ENCODE measurements at places on chromosomes 12 and 14. TPM values are rescaled to one million over a fixed set of nuclear protein-coding genes. Genes with fewer than 3 reads are reported as not detected.

DNA sequence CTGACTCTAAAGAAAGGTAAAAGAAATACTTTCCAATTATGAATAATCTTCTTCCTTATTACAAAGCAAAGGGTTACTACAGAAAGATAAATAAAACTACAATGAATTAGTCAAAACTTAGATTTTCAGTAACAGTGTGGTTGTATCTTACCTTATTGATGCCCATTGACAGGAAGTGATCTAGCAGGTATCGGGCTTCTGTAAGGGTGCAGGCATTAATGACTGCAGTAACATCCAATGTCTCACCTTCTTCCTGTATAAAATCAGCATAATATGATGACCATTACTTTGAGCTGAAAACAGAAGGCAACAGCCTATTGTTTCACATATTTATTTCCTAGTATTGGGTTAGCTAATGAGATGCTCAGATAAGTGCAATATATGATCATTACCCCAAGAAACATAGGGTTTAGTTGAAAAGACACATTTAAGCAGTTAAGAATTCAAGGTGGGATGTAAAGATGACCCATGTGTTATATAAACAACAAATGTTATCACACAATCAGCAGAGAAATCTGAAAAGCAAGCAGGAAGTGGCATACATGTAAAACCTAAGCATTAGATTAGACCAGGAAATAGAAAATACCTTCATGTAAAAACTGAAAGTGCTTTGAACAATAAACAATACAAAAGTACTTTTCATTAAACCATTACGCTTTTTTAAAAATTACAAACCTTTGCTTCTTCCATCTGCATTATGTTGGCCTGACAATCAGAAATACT, 111.2 kb downstream of the KIF21A start:
- no peaks in the 10 kb centered on the region for H3K27me3 ChIP-seq
- no peaks in the 10 kb centered on the region for H3K36me3 ChIP-seq

Gene SYNE3
- 22.4 TPM for total RNA-seq

Gene RAD9B
- 1.1 TPM for total RNA-seq

DNA sequence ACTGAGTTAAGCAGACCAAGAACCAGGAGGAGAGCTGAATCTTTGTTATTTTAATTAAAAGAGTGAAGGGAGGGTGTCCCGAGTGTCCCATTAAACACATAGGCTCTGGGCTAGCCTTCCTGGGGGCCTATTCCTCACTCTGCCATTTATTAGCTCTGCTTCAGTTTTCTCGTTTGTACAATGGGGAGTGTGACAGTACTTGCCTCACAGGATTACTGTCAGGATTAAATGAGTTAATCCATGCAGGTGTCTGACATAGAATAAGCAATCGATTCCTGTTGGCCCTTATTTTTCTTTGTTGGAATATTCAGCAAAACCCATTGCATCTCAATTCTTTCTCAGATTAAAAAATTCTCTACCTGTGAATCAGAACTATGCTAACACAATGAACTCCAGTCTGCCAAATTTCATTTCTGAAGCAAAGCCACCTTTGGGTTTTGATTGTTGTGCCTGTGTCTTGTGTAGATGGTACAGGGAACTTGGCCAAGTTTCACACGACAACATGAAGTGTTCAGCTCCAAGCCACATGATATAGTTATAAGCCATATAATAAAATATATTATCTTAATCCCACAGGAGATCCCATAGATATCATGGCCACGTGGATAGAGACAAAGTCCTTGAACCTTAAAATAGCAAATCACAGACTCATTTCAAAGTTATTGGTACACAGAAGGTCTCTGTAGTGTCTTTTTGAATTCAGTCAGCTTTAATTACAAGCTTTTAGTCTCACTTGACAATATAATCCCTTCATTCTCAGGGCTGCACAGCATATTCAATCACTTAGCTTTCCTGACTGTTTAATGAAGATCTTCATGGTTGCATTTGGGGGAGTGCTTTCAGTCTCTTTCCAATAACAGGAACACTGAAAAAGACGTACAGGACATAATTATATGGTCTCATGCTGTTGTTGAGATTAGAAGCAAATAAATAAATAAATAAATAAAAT, 34.4 kb upstream of the CRY1 start:
- no peaks in the 10 kb centered on the region for H3K27me3 ChIP-seq
- no peak overlapping the region for H3K4me3 ChIP-seq

Gene SMIM41
- total RNA-seq, result 4.3 TPM

DNA sequence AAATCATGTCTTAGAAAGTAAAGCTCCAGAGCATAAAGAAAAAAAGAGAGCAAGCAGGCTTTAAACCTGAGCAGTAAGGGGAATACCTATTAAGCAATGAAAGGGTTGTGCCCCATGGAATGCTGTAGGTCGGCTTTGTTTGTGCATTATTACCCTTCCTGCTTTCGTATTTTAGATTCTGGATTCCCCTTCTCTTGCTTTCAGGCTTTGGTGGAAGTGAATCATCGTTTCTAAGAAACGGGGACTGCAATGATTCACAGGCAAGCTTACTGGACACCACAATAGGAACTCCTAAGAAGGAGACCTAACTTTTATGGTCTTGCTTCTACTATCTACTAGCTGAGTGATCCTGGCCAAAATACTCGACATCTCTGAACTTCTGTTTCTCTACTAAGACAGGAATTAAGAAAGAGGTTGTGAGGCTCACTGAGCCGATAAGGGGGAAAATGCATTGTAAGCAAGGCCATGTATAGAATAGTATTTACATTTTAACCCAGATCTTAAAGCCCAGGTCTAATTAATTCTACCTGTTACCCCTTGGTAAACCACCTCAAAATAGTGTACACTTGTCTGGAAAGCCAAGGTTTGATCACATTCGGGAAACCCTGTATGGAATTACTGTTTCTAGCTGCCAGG, 1.2 kb upstream of the BMAL2 start:
- peaks cover 23% of the 10 kb centered on the region for H3K4me1 ChIP-seq
- DNase-seq, result no peak
- H3K4me3 ChIP-seq, result no peak overlapping the region
- no peak overlapping the region for H3K27ac ChIP-seq

Gene SPSB2
- 25.5 TPM for total RNA-seq

- no peaks in the 10 kb centered on the region for H3K36me3 ChIP-seq
- H3K27me3 ChIP-seq, result no peaks in the 10 kb centered on the region
- no peak for DNase-seq
Measured at GRCh38 chr12:30568453-30568852, 127.2 kb downstream of the IPO8 start.

GRCh38 chr14:64683264-64683663, 21.0 kb upstream of the PLEKHG3 start:
- H3K4me1 ChIP-seq, result peaks cover 36% of the 10 kb centered on the region
- DNase-seq, result no peak
- no peak overlapping the region for H3K4me3 ChIP-seq
- no peak overlapping the region for H3K27ac ChIP-seq
- H3K27me3 ChIP-seq, result no peaks in the 10 kb centered on the region
- no peaks in the 10 kb centered on the region for H3K36me3 ChIP-seq

- no peaks in the 10 kb centered on the region for H3K27me3 ChIP-seq
- H3K27ac ChIP-seq, result no peak overlapping the region
- H3K36me3 ChIP-seq, result no peaks in the 10 kb centered on the region
Measured at GRCh38 chr12:87227162-87227561, 802.0 kb downstream of the C12orf50 start.

DNA sequence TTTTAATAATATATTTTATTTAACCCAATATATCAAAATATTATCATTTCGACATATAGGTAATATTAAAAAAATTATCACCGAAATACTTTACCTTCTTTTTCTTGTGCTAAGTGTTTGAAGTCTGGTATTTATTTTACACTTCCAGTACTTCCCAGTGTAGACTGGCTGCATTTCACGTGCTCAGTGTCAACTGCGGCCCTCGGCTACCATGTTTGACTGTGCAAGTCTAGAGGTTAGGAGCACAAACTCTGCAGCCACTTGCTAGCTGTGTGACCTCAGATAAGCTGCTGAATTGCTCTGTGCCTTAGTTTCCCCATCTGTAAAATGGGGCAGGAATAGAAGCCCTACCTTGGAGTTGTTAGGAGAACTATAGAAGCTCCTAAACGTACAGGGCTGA, 42.3 kb upstream of the ESRRB start:
- no peaks in the 10 kb centered on the region for H3K4me1 ChIP-seq
- DNase-seq, result no peak
- peaks cover 12% of the 10 kb centered on the region for H3K27me3 ChIP-seq
- H3K4me3 ChIP-seq, result no peak overlapping the region
- H3K36me3 ChIP-seq, result no peaks in the 10 kb centered on the region

GRCh38 chr12:69966409-69966808, 141.4 kb downstream of the MYRFL start:
- no peak overlapping the region for H3K4me3 ChIP-seq
- DNase-seq, result no peak
- no peak overlapping the region for H3K27ac ChIP-seq
- H3K36me3 ChIP-seq, result no peaks in the 10 kb centered on the region
- no peaks in the 10 kb centered on the region for H3K27me3 ChIP-seq
- H3K4me1 ChIP-seq, result no peaks in the 10 kb centered on the region

DNA sequence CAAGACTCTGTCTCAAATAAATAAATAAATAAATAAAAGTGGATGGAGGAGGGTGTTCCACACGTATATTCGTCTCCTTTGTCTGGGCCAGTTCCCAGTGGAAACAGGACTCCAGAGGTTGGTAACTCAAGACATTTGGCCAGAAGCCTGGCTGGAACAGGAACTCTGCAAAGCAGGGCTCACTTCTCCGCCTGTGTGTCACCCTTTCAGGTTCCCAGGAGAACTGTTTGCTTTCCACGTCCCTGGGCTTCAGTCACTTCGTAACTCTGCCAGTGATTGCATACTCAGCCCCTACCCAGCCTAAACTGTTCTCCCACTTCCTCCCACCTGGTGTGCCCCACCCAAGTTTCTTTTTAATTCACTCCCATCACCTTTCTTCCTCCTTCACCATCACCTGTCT, 7.0 kb upstream of the UBE2N start:
- peaks cover 5% of the 10 kb centered on the region for H3K4me1 ChIP-seq
- no peaks in the 10 kb centered on the region for H3K27me3 ChIP-seq
- no peak for DNase-seq
- H3K36me3 ChIP-seq, result no peaks in the 10 kb centered on the region
- H3K4me3 ChIP-seq, result no peak overlapping the region
- no peak overlapping the region for H3K27ac ChIP-seq

DNA sequence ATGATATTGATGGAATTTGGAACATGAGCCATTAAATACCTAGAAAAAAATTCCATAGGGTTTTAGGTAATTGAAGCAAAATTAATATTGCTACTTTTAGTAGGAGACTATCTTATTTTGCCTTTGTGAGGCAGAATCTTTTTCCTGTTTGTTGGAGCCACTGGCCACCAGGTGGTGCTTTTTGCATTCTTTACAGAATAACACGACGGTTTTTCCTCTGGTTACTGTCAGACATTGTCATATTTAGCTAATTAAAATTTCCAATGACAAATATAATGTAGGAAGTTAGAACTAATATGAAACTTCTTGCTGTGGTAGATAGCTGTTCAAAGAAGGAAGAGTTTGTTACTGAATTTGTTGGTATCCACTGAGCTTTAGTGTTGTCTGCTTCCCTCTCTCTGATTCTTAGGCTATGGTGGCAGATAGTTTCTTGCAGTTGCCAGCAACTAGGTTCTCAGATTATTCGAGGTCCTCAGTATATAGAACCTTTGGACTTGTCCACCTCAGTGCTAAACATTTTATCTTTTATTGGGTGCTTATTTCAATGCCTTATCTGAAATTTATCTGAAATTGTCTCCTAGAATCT, 25.7 kb downstream of the RAB21 start:
- H3K4me1 ChIP-seq, result peaks cover 10% of the 10 kb centered on the region
- no peak overlapping the region for H3K4me3 ChIP-seq
- H3K27ac ChIP-seq, result no peak overlapping the region
- H3K36me3 ChIP-seq, result peaks cover 43% of the 10 kb centered on the region
- no peak for DNase-seq
- H3K27me3 ChIP-seq, result no peaks in the 10 kb centered on the region

GRCh38 chr12:24044941-24045703, 95.7 kb upstream of the SOX5 start:
- H3K36me3 ChIP-seq, result no peaks in the 10 kb centered on the region
- H3K27ac ChIP-seq, result no peak overlapping the region
- no peak for DNase-seq
- no peaks in the 10 kb centered on the region for H3K4me1 ChIP-seq
- no peak overlapping the region for H3K4me3 ChIP-seq
- no peaks in the 10 kb centered on the region for H3K27me3 ChIP-seq

GRCh38 chr14:32650665-32651064, 288.0 kb upstream of the NPAS3 start:
- H3K36me3 ChIP-seq, result no peaks in the 10 kb centered on the region
- no peak overlapping the region for H3K27ac ChIP-seq

Gene A2M
- total RNA-seq, result 1,832 TPM

GRCh38 chr14:101113108-101113612, 209.6 kb upstream of the RTL1 start:
- no peak overlapping the region for H3K27ac ChIP-seq
- H3K27me3 ChIP-seq, result no peaks in the 10 kb centered on the region
- H3K4me3 ChIP-seq, result no peak overlapping the region

Gene CLECL1
- 1.7 TPM for total RNA-seq

Gene CACNA1C
- total RNA-seq, result 8.4 TPM

DNA sequence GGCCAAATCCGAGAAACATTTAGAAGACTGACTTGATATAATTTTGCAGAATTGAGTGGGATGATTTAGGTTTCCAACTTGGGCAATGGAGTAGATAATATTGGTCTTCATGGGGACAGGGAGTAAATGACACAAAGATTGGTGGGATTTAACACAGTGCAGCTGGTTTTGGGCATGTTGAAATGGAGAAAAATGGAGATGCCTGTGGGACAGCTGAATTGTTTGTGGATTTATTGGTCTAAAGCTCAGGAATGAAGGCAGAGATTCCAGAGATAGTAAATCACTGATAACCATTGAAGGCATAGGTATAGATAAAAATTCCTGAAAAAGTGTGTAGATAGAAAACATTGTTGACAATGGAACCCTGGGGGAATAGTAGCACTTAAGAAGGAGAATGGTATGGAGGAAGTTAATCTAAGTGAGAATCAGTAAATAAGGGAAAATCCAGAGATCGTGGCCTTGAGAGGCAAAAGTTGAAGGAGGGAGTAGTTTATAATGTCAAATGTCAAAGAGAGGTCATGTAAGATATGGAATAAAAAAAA, 120.9 kb upstream of the ATP2B1 start:
- DNase-seq, result no peak
- no peak overlapping the region for H3K27ac ChIP-seq
- H3K4me1 ChIP-seq, result no peaks in the 10 kb centered on the region
- H3K36me3 ChIP-seq, result no peaks in the 10 kb centered on the region

DNA sequence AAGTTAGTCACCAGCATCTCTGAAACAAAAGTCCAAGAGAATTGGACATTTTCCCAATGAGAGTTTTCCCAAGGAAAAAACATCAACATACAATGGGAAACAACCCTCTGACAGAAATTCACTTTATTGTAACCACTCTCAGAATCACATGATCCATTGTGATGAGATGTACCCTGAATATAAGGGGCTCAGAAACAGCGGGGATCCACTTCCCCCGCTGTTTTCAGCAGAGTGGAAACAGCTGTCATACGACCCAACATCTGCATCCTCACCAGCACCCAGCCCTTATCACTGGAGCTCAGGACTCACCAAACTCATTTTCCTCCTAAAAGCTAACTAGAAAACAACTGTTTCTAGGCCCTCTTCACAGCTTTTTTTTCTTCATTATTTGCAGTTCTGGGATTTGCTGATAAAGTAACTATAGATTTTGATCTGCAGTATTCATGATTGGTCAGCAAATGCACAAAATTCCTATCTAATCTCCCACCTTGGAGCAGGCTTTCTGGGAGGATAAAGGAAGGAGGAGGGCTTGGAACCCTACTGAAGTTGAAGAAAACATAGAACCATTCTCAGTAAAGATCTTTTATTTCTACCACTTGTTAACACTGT, 31.3 kb downstream of the CORO1C start:
- no peak overlapping the region for H3K4me3 ChIP-seq
- H3K36me3 ChIP-seq, result peaks cover 27% of the 10 kb centered on the region
- H3K4me1 ChIP-seq, result peaks cover 59% of the 10 kb centered on the region

GRCh38 chr12:116194935-116195431, 82.5 kb downstream of the MED13L start:
- H3K4me3 ChIP-seq, result no peak overlapping the region
- H3K27ac ChIP-seq, result no peak overlapping the region
- DNase-seq, result no peak
- no peaks in the 10 kb centered on the region for H3K36me3 ChIP-seq

Gene FSCB
- total RNA-seq, result 0.12 TPM

Data from lower lobe of right lung (tissue), 2 donors.